ENCODE measurements at places on chromosomes 4 and X. TPM values are rescaled to one million over a fixed set of nuclear protein-coding genes. Genes with fewer than 3 reads are reported as not detected.

Gene GLRB
- total RNA-seq: 19.4 TPM

Gene HSFX2
- total RNA-seq: 0.64 TPM

Gene SLIT2
- total RNA-seq: 55.6 TPM

Gene DRP2
- not detected for total RNA-seq

- H3K27me3 ChIP-seq: peaks cover 3% of the 10 kb centered on the region
- DNase-seq: no peak
- no peak overlapping the region for H3K27ac ChIP-seq
These were observed 116.7 kb upstream of the CXCL13 start for GRCh38 chr4:77488882-77489281.

GRCh38 chr4:109803924-109804571 is 2.2 kb upstream of the CFI start:
- no peak overlapping the region for H3K27ac ChIP-seq
- DNase-seq: no peak
- no peak overlapping the region for H3K4me3 ChIP-seq
- no peaks in the 10 kb centered on the region for H3K36me3 ChIP-seq
- H3K27me3 ChIP-seq: peaks cover 18% of the 10 kb centered on the region
- H3K4me1 ChIP-seq: peaks cover 4% of the 10 kb centered on the region

DNA sequence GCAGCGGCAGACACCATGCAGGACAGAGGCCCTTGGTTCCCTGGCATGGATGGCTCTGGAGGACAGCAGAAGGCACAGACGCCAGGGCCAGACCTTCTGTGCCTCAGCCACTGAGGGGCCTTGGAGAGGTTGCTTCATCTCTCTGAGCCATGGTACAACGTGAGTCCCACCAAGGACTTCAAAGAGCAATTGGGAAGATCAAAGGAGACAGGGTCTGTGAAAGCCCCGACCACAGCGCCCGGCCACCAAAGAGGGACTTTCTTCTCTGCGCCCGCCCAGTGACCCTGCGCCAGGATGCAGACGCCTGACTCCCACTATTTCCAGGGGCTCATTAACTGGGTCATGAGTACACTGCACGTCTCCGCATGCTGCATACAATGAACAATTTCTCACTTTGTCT is 174.0 kb downstream of the AFAP1 start:
- no peak overlapping the region for H3K27ac ChIP-seq
- H3K36me3 ChIP-seq: peaks cover 39% of the 10 kb centered on the region
- peaks cover 4% of the 10 kb centered on the region for H3K4me1 ChIP-seq
- no peaks in the 10 kb centered on the region for H3K27me3 ChIP-seq
- no peak for DNase-seq

DNA sequence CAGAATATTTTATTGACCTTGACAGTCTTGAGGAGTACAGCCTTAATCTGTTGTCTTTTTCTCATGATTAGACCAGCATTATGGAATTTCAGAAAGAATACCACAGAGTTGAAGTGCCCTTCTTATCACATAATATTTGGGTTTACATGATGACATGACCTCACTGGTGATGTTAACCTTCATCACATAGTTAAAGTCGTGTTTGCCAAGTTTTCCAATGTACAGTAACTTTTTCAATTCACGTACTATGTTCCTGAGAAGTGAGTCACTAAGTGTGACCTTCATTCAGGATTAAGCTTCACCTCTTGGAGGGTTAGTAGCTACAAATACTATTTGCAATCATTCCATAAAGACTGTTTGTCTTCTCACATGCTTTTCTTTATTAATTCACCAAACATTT is 52.1 kb downstream of the RAB40A start:
- H3K4me3 ChIP-seq: no peak overlapping the region
- no peak for DNase-seq
- H3K27me3 ChIP-seq: no peaks in the 10 kb centered on the region
- H3K36me3 ChIP-seq: no peaks in the 10 kb centered on the region
